ENCODE measurements at places on chromosomes 6 and 20. TPM values are rescaled to one million over a fixed set of nuclear protein-coding genes. Genes with fewer than 3 reads are reported as not detected.
A peak's percentile ranks its signal among the peaks of the same experiment; 100 is the strongest.

GRCh38 chr6:82145926-82146452, 101.6 kb downstream of the IBTK start:
- peak; percentile 7 for DNase-seq

GRCh38 chr6:90790058-90790457, 203.2 kb upstream of the MAP3K7 start:
- peak; percentile 0 for DNase-seq

DNA sequence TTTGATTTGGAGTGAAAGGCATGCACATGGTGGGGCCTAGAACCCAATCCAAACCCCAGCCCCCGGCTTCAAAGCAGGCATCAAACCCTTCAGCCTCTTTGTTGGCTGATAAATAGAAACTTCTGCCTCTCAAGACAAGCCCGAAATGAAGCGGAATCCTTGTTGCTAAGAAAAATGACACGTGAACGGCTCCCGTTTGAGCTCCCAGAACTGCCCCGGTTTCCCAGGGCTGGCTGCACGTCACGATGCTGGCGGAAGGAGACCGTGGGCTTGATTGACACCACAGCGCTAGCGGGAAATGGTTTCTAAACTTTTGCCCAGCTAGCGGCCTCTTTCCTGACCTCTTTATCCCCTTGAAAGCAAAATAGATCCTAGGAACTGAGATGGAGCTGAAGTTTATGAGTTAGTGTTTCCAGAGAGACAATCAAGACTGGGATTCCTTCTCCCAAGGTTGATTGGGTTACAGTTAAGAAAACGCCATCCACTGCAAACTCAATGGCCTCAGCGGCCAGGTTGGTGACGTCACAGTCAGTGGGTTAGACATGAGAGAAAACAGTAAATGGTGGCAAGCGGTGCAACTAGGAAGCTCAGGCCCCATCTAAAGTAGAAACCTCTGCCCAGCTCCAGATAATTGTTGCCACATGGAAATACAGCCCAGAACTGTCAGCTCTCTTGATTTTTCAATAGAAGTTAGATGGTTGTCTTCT, 117.0 kb downstream of the ANKRD60 start:
- no peak for DNase-seq

DNA sequence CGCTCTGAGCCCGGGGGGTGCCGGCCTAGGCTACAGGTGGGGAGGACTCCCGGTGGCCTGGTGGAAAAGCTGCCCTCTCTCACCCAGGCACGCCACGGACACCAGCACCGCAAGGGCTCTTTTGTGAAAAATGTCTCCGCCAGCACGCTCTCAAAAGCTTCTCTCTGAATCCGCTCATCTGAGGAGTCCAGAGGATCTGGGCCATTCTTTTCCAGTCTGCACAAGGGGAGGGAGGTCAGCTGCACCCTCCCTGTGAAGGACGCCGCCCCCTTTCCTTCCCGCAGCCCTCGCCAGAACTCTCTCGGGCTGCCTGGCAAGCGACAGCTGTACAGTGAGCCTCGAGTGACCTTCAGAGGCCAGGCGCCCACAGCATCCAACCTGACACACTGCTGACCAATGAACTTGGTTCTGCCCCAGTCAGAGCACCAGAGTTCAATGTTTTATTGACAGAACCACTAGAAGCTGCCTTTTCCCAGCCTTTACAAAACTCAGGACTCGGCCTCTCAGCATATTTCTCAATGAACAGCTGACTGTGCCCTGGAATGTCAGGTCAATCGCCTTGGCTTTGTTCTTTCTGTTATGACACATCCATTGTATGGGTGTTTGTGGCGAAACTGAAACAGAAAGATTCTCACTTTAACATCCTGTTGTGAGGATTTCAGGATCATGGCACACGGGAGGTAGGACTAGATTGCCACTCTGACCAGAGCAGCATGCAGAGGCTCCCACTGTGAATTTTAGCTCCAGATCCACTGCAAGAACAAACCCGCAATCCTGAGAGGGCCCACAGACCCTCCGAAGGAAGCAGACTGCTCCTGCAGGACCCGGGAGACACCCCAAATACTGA, 26.7 kb downstream of the SERPINB9 start:
- DNase-seq = peak; percentile 95

- DNase-seq = no peak
These were observed 256.2 kb upstream of the MANEA start for GRCh38 chr6:95321126-95321525.

GRCh38 chr6:73145690-73146089, 79.6 kb downstream of the KHDC1L start:
- no peak for DNase-seq

- peak; percentile 87 for DNase-seq
These were observed 49.4 kb upstream of the FYN start for GRCh38 chr6:111922454-111923297.

DNA sequence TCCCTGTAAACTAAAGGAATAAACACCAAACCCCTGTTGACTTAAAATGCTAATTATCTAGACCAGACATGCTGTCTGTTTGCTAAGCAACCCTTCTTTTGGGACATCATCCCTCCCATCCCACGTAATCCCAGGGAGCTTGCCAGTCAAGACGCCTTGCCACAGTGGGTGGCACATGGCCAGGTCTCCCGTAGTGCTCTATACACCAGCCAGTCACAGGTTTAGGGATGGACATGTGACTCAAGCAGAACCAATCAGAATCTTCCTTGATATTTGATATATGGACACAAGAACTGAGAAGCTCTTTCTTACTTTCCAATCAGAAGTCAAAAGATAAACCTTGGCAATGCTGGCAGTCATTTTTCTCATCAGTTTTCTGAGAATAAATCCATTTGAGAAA, 60.0 kb downstream of the CNKSR3 start:
- no peak for DNase-seq

- DNase-seq = no peak
These were observed 154.1 kb downstream of the FOXA2 start for GRCh38 chr20:22430154-22430745.

Gene SCGN
- not detected for total RNA-seq

Gene C20orf204
- 0.97 TPM for total RNA-seq

Gene MAS1
- total RNA-seq = not detected

Gene MUC22
- total RNA-seq = not detected

Gene SEMG1
- not detected for total RNA-seq

Gene KCNK15
- total RNA-seq = 1.7 TPM

Gene ZNF334
- 1.9 TPM for total RNA-seq

Gene VSTM2L
- 0.32 TPM for total RNA-seq
